ENCODE measurements at places on chromosomes 11 and 22.
A peak's percentile ranks its signal among the peaks of the same experiment; 100 is the strongest.

DNA sequence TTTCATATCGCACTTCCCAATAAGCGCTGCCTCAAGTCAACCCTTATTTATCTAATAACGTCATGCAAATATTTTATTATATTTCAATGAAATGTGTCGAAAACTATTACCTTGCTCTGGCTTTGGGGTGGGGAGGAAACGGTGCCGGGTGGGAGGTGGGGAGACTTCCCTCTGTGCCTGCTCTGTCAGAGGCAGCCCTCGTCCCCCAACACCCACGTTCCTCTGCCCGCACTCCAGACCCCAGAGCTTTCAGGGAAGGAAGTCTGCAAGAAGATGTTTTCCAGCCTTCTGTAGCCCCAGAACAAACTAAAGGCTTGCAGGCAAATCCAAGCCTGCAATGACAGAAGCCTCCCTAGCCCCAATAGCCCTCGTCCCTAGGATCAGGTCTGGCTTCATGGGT, 235.7 kb downstream of the BUD13 start:
- DNase-seq, result no peak

DNA sequence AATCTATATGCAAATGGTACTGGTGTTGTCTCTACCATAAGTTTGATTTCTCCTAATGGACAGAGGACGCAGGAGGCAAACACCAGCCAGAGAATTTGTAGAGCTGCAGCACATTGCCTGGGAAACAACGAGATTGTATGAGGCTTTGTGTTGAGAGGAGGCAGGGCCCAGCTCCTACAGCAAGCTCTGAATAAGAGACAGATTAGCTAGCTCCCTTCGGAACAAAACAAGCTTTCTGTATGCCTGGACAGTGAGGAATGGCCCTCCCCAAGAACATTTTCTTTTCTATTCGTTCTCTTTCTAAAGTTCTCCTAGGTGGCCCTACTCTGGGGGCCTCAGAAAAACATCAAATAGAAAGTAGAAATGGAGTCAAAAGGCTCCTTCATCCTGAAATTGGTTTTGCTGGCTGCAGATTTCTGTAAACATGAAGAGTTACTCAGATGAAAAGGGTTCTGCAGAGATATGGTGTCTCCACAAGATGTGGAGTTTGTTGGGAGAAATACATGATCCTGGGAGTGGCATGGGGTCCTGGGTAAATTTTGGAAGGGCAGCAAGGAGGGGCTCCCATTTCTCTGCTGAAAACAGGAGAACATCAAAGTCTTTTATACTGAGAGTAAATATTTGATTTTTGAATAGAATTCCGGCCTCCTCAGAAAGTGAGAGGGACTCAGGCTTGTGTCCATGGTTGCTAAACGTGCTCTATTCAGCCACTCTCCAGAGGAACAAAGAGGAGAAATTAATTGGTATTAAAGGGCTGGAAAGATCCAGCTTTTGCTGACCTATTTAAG, 6.8 kb upstream of the HEPACAM start:
- no peak for DNase-seq

GRCh38 chr22:38844315-38845003, 631 bp upstream of the NPTXR start:
- no peak for DNase-seq

GRCh38 chr22:24091551-24092420, 80.7 kb downstream of the CABIN1 start:
- no peak for DNase-seq

- no peak for DNase-seq
Observed at GRCh38 chr11:11568651-11569229, 53.1 kb downstream of the GALNT18 start.

- DNase-seq, result peak; percentile 36
Observed at GRCh38 chr11:102669664-102670063, 35.9 kb downstream of the MMP27 start.
